Smooth muscle cell of bladder (primary cell): ENCODE measurements at places on chromosomes 11 and 22. TPM values are rescaled to one million over a fixed set of nuclear protein-coding genes. Genes with fewer than 3 reads are reported as not detected.

The DDX25 gene
- total RNA-seq: not detected in 2 replicates

The GPR83 gene
- under 0.01 TPM in 1 of 2 replicates, not detected in the other for total RNA-seq

The ABTB2 gene
- 3.1 and 3.8 TPM in 2 replicates for total RNA-seq

The OR52K2 gene
- not detected in 2 replicates for total RNA-seq

The ZNF215 gene
- total RNA-seq: 3.1 and 4.3 TPM in 2 replicates
